Osteoblast (primary cell): ENCODE measurements at places on chromosomes 6 and 20.

- DNase-seq, result no peak
Observed at GRCh38 chr20:61120595-61121515, 131.2 kb upstream of the CDH4 start.

DNA sequence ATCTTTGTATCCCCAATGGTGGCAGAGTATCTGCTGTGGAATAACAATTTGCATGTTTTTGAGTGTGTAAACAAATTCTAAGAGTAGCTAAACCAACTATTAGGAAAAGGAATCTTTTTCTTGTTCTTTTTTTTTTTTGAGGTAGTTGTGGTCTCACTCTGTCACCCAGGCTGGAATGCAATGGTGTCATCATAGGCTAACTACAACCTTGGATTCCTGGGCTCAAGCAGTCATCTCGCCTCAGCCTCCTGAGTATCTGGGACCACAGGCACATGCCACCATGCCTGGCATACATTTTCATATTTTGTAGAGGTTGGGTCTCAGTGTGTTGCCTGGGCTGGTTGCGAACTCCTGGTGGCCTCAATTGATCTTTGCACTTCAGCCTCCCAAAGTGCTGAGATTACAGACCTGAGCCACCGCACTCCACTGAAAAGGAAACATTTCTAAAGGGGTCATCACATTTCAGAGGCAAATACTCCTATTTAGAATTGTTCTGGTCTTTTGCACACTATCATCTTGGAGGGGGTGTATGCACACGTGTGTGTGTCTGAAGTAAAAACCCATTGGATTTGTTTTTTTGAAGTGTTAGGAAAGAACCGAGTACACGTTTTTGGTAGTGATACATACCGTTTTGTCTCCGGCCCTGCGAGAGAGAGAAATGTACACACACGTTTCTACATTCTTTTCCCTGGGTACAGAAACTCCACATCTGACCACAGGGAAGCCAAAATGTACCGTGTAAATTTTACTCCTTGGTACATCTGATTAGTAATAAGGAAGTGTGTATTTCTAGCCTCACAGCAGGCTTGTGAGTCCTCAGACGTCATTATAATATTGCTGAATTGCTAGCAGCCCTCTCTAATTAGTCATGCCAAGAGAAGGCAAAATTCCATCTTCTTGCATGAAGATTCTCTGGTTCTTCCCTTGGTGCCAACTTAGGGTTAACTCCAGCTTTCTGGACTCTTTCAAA, 183.6 kb downstream of the JARID2 start:
- peak; percentile 69 for DNase-seq

DNA sequence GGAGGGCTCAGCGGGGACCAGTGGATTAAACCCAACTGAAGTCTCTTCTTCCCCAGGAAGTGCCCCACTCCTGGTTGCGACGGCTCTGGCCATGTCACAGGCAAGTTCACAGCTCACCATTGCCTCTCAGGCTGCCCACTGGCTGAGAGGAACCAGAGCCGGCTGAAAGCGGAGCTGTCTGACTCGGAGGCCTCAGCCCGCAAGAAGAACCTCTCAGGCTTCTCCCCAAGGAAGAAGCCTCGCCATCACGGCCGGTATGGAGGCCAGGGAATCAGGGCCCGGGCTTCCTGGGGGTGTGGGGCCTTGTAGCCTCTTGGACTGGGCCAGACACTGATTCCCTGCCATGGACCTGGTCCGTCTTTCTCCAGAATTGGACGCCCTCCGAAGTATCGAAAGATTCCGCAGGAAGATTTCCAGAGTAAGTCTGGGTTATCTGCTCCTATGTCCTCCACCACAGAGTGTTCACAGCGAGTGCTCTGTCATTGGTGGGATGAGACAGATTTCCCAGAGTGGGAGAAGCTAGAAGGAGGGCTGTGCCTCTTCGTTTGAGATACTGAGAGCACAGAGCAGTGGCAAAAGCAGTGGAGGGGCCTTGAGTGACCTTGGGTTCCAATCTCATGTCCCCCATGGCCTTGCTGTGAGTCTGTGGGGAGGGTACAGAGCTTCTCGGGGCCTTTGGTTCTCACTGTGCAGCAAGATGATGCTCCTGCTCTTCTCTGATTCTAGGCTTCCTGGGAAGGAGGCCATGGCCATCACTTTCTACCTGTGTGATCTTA, 22.6 kb upstream of the SGK2 start:
- no peak for DNase-seq

DNA sequence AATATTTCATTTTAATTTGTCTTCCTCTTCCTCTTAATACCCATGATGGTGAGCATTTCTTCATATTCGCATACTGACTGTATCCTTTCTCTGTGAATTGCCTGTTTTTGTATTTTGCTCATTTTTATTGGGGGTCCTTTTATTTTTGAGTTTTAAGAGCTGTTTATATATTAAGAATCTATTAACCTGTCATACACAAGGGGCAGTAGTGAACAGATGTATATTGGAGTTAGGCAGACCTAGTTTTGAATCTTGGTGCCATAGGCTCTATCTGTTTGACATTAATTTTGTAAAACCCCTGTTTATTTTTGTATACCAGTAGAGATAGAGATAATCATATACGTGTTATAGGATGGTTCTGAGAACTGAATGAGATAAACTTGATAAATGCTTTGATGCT, 3.1 kb upstream of the WFDC5 start:
- DNase-seq, result no peak

DNA sequence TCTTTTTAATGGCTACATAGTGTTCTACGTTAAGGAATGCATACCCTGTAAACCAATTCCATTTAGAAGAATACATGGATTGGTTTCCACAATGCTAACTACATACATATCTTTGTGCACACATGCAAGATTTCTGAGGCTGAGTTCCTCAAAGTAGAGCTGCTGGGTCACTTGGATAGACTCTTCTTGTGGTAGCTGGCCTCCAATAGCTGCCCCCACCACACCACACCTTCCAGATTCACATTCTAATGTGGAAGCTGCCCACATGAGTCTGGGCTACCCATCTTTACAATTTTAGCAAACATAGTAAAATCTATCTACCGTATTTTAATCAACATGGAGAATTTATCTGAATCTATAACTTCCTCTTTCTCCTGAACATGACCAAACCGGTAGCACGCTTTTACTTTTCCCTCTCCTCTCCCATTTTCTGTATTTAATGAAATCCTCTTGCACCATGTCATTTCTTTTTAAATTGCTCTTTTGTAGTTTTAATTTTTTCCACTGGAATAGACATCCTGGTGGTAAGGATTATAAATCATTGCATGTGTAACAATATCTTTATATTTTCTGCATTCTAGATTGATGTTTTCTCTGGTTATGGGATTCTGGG, 74.7 kb upstream of the CITED2 start:
- DNase-seq, result no peak

DNA sequence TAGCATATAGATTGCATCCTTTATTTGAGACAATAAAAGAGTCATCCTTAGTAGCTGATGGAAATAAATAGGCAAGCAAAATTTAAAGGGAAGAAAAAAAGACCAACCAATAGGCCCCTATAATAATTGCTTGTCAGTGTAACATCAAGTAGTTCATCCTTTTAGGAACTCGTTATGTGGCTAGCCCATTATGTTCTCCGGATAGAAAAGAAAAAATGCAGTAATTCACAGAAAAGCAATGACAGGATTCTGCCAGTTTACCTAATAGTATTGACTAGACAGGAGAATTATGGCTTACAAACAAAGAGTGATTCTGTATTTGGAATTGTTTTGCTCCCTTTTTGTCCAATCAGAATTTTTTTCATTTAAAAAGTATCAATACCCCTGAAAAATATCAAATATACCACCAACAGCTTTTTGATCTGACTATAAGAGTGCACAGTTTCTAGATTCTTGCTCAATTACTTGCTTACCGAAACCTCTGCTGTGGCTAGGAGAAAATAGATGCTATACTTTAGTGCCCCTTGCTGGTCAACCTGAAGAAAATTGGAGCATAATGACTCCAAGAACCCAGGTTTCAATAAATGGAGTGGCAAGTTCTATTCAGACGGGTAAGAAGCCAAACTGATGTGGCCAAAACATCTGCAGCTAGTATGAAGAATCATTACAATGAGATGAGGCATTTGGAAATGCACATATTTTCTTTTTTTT, 91.5 kb upstream of the SASH1 start:
- DNase-seq, result peak; percentile 57
